T-cell (primary cell): ENCODE measurements at places on chromosomes 2 and 18. TPM values are rescaled to one million over a fixed set of nuclear protein-coding genes. Genes with fewer than 3 reads are reported as not detected.
A peak's percentile ranks its signal among the peaks of the same experiment; 100 is the strongest.

DNA sequence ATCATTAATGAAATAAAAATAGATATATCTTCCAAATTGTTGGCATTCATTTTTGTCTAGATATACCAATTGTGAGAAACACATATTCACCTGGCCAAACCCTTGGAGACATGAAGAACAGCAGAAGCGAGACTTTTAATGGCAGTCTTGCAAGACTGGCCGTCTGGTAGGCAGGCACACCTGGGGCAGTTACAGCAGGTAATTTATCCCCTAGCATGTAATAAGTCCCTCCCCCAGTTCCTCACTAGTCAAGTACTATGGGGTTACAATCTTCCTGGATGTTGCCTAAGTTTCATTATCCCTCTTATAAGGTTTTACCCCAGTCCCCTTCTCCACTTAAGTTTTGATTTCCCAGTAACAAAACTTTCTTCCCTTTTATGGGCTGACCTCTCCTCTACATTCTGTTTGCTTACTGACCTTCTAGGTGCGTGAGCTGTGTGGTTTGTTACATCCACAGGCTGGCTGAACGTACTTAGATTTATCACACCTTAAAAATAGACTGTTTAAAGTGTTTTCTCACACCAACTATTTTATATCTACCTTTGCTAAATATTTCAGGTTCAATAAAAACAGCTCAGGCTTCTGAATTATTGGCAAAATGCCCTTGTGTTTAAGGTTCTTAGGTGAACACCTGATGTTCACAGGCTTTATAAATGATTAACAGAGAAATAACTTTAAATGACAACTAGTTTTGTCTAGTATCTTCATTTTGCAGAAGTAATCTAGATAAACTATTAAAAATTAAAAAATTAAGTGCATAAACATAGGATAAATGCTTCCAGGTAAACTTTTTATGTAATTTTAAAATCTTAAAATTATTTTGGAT, 365.0 kb upstream of the TFPI start:
- no peak for DNase-seq

GRCh38 chr2:8151888-8152287, 530.0 kb upstream of the ID2 start:
- DNase-seq = no peak

DNA sequence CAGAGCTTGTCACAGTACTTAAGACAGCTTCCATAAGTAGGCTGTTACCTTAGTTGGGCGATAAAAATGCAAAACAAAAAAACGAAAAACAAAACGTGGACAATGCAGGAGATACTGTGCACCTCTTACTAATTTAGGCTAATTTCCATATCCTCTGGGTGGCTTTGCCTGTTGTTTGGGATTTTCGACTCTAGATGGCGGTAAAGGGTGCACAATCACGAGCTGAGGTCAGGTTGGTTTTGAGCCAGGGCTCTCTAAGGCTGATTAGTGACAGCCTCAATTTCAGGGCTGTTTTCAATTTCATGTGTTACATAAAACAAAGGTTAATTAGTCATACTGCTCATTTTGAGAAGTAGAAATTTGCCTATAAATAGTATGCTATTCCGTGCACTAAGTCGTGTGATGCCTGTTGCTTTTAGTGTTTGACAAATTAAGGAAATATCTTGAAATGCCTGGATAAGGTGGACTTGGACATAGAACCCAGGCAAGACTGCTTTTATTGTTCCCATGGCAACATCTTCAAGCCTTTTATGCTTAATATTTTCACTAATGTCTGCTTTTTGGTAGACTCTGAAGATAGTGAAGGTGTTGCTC, 493.1 kb downstream of the SOCS6 start:
- peak; percentile 68 for DNase-seq

GRCh38 chr2:215885536-215885935, 127.8 kb downstream of the MREG start:
- no peak for DNase-seq

GRCh38 chr2:150630587-150631235, 143.2 kb upstream of the RND3 start:
- DNase-seq = no peak

- DNase-seq = no peak
These were observed 44.5 kb upstream of the CHN1 start for GRCh38 chr2:175049661-175050060.

DNA sequence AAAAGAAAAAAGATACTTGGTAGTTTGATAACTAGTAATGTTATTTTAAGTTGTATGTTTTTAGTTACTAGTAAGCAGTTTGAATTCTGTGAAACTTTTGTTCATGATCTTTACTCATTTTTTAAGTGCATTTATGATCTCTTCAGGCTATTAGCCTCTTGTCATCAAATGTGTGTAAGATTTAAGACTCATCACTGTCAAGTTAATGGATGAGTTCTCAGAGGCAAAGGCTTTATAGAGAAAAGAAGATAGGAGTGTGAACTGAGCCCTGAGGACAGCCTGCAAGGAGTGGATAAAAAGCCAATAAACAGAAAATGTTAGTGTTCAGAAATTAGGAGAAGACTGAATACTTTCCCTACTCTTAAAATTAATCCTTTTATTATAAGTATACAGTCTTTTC, 13.5 kb downstream of the NDUFV2 start:
- DNase-seq = no peak

- DNase-seq = no peak
These were observed 32.5 kb downstream of the RNF152 start for GRCh38 chr18:61860302-61860701.

GRCh38 chr2:102172745-102173144, 14.1 kb upstream of the IL1RL2 start:
- no peak for DNase-seq

GRCh38 chr2:2114707-2115245, 216.3 kb downstream of the MYT1L start:
- no peak for DNase-seq

DNA sequence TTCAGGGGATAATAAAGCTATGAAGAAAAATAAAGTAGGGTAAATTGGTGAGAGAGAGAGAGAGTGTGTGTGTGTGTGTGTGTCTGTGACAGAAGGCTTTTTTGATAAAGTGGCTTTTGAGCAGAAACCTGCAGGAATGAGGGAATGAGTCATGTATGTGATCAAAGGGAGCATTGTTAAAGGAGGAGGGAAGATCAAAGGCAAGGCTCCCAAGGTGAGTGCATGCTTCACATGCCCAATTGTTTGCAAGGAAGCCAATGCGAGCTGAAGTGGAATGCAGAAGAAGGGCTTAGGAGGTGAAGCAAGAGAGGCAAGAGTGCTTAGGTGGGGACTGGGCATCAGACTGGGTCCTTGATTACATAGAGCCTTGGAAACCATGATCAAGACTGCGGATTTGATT, 96.8 kb downstream of the DNAH6 start:
- DNase-seq = no peak

DNA sequence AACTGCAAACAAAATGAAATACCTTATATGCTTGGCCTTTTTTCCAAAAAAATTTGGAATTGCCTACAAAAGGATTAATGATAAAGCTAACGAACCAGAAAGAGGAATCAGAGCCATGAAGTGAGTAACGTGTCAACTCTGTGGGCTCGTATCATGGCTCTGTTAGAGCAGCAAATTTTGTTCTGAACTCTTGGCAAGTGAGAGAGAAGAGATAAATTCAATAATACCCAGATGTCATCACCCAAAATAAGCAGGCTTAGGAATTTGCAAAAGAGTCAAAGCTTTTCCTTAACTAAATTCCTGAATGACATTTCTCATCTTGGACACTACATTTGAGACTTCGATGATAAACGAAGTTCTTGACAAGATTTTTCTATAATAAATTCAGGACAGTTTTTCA, 4.4 kb downstream of the TXNDC2 start:
- DNase-seq = no peak

DNA sequence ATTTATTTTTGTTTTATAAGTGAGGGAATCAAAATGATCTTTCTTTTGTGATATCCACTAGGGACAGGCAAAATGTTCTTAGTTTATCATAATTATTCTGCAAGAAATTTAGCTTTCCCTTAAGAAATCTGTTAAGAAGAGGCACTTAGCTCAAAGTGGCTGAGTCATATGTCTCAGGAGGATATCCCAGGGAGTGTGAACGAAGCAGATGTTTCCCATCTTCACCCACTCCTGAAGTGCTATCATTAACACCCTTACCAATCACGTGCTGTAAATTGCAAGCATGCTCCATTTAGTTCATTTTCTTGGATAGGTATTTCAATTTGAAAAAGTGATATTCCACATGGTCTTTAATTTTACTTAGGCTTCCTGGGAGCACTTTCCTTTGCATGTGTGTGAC, 774.3 kb upstream of the TMEFF2 start:
- DNase-seq = no peak

- DNase-seq = no peak
These were observed 362.0 kb downstream of the CLIP4 start for GRCh38 chr2:29477186-29477585.

DNA sequence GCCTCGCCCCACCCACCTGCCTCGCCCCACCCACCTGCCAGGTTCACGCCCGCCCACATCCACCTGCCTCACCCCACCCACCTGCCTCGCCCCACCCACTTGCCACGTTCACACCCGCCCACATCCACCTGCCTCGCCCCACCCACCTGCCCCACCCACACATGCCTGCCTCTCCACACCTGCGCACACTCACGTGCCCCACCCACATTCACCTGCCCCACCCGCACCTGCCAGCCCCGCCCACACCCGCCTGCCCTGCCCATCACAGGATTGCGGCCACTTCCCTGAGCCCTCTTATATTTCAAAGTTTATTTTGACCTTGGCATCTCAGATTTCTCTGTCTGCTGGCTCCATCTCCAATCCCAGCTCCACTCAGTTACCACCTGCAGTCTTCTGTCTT, 217.5 kb upstream of the SOX11 start:
- no peak for DNase-seq

Gene PDE1A
- not detected for total RNA-seq

Gene STPG4
- not detected for total RNA-seq

Gene STON1
- total RNA-seq = 2.6 TPM

Gene GPC1
- 1.8 TPM for total RNA-seq

Gene VSNL1
- not detected for total RNA-seq
